ENCODE measurements at places on chromosomes 2 and 18. TPM values are rescaled to one million over a fixed set of nuclear protein-coding genes. Genes with fewer than 3 reads are reported as not detected.

Gene RAB27B
- total RNA-seq, result 3.4 TPM

Gene SCN9A
- total RNA-seq, result 3.8 TPM

Gene SP140
- total RNA-seq, result 1.8 TPM

Gene DSG4
- total RNA-seq, result not detected

- no peak for DNase-seq
- H3K36me3 ChIP-seq, result no peaks in the 10 kb centered on the region
- no peak overlapping the region for H3K27ac ChIP-seq
Observed at GRCh38 chr2:199433204-199433832, 24.4 kb downstream of the SATB2 start.

- H3K27me3 ChIP-seq, result no peaks in the 10 kb centered on the region
- no peaks in the 10 kb centered on the region for H3K4me1 ChIP-seq
Observed at GRCh38 chr2:160741271-160741670, 247.7 kb upstream of the RBMS1 start.

DNA sequence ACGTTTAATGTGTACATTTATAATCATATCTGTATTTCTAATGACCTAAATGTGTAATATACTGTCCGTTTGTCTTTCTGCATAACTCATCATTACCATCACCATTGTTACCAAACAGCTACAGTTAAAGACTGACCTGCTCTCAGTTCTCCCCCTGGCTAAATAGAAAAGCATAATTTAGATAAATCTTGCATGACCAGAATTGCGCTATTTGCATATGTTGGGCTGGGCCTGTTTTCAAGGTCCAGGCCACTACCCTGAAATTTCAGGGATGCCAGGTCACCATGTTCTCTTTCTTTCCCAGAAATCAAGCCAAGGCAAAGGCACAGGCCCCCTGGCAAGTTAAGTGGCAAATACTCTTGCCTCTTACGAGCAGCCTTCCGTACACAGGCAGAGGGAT lies 78.4 kb downstream of the MARCHF4 start:
- no peak for DNase-seq
- no peaks in the 10 kb centered on the region for H3K27me3 ChIP-seq
- H3K4me3 ChIP-seq, result no peak overlapping the region
- H3K27ac ChIP-seq, result no peak overlapping the region
- H3K36me3 ChIP-seq, result no peaks in the 10 kb centered on the region
- H3K4me1 ChIP-seq, result no peaks in the 10 kb centered on the region

All from adrenal gland (tissue), 19 donors.